ENCODE measurements at places on chromosomes 3 and 15.

GRCh38 chr3:146777941-146778340, 172.8 kb upstream of the PLSCR5 start:
- no peak for DNase-seq

DNA sequence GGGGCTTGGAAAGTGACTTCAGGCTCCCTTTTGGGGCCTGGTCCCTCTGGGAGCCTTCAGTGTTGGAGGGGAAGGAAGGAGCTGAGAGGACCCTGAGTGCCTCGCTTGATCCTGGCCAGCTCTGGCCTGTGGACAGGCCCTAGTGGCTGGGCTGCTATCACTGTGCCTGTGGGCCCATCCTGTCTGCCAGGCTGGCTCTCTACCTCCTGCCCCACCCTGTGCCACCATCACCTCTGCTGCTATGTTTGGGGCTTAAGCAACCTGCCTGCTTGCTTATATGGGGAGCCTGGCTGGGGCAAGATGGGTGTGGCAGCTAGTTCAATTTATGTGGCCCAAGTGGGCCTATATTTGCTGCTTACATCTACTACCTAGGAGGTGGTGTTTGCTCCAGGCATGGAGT, 7.1 kb downstream of the TEX264 start:
- DNase-seq: no peak

- DNase-seq: no peak
These were observed 36.8 kb downstream of the CCR3 start for GRCh38 chr3:46278816-46279672.

GRCh38 chr15:51533672-51534398, 88.7 kb downstream of the DMXL2 start:
- DNase-seq: no peak

DNA sequence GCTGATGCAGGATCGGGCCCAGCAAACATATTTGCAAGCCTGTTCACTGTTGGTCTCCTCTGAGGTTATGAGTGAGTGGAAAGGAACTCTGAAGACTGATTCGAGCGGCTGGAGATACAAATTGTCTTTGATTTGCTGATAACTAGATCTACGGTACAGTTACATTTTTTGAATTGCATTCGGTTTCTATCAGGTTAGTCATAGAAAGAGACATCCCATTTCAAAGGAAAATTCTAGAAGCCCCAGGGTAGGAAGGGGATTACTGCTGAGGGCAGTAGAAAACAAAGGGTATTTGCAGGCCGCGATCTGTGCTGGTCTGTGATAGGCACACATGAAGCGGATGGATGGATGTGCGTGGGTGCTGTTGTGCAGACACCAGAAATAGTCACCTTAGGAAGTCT, 228.4 kb downstream of the ITPR1 start:
- no peak for DNase-seq

- no peak for DNase-seq
These were observed 33.0 kb downstream of the FILIP1L start for GRCh38 chr3:100081311-100081710.

GRCh38 chr3:18739099-18739433, 313.9 kb upstream of the SATB1 start:
- no peak for DNase-seq

DNA sequence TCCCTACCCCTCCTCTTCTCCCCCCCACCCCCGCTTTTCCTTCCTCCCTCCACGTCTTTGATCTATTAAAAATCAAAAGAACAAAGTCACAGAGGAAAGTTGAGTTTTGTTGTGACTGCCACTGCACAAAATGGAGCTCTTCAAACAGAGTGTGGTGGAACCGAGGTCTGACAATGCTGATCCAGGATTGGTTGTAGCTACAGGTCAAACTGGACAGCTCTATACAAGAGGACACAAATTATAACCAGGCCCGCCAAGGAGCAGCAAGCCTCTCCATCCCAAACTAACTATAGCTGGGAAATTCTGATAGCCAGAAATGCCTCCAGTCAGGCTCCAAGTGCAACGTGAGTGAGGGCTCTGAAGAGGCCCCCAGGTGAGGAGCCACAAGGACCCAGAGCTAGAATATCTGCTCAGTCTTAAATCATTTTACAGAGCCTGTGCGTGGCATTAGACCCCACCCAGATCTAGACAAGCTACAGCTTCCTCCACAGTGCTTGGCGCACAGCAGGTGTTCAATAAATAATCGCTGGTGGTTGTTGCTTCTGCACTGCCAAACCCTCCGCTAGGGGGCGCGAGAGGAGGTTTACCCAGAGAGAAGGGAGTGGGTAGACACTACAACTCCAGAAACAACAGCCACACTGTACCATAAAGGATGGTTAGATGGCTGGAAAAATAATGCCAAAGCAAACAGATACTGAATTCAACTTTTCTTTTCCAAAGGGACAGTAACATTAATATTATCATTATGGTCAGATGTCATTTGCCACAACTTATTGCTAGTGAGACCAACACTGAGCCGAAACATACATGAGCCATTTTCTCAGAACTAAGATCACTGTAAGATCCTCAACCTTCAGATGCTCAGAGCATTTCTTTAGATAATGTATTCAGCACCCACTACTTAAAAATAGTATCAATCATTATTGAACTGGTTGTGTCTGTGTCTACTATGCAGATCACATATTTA, 44.6 kb downstream of the ZIC4 start:
- DNase-seq: peak; percentile 23

- DNase-seq: no peak
These were observed 144.1 kb downstream of the SOX2 start for GRCh38 chr3:181855825-181856224.
